Breast epithelium (tissue), 4 donors: ENCODE measurements at places on chromosomes 1 and 21. TPM values are rescaled to one million over a fixed set of nuclear protein-coding genes. Genes with fewer than 3 reads are reported as not detected.

ERG gene
- 21.0 TPM for total RNA-seq

HSD3B1 gene
- not detected for total RNA-seq

C1orf226 gene
- 13.8 TPM for total RNA-seq

GSTM1 gene
- total RNA-seq = 33.8 TPM

TTLL10 gene
- 0.33 TPM for total RNA-seq

DNA sequence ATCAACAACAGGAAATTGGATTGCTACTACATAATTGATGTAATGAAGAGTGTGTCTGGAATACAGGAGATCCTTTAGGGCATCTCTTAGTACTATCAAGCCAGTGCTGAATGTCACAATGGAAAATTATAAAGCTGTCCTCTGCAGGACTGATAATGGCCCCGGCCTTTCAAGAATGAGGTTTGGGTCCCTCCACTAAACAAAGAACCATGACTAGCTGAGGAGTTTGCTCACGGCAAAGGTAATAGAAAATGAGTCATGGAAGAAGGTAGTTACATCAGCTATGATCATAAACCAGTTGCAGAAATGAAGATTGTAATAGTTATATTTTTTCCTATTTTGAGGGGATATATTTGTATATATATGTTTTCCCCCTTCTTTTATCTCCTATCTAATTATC lies 145.8 kb downstream of the KCNJ6 start:
- no peak for DNase-seq

GRCh38 chr1:46412893-46413595 lies 18.9 kb downstream of the FAAH start:
- no peak for DNase-seq

DNA sequence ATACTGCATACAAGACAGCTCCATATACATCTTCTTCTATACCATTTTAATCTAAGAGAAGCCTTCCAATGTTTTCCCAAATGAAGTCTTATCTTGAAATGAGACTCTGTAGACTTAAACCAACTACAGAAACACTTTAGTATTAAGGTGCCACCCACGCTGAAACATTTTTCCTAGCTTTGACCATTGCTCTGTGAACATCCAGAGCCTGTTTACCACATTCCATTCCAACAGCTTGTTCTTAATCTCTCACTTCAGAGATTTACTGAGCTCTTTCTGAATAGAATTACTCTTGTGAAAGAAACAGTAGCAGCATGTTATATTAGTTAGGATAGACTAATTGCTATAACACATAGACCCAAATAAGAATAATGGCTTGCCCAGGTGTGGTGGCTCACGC lies 19.6 kb upstream of the POGZ start:
- DNase-seq = no peak

DNA sequence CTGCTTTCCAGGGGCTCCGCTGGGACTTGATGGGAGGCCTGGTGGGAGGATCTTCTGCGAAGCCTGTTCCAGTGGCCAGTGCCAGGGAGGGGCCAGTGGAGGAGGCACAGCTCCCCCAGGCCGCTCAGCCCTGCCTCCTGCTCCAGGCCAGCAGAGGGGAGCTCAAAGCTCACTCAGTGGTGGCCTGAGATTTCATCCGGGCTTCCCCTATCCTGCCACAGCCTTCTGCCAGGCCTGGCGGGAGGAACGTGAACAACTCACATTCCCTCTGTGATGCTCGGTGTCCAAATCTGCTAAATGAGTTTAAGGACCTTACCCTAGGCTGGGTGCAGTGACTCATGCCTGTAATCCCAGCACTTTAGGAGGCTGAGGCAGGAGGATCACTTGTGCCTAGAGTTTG lies 3.3 kb downstream of the CLCNKB start:
- DNase-seq = no peak

DNA sequence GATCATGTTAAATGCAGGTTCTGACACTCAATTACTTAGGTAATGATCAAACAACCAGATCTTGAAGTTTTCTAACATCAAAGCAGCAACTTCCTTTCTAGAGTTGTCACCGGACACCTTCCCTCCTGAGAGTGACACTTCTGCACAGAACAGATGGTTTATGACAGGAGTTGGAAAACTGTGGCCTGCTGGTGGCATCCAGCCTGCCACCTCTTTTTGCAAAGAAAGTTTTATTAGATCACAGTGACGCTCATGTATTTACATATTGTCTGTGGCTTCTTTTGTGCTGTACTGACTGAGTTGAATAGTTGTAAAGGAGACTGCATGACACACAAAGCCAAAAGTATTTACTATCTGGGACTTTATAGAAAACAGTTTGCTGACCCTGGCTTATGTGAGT lies 28.3 kb downstream of the DDR2 start:
- no peak for DNase-seq

DNA sequence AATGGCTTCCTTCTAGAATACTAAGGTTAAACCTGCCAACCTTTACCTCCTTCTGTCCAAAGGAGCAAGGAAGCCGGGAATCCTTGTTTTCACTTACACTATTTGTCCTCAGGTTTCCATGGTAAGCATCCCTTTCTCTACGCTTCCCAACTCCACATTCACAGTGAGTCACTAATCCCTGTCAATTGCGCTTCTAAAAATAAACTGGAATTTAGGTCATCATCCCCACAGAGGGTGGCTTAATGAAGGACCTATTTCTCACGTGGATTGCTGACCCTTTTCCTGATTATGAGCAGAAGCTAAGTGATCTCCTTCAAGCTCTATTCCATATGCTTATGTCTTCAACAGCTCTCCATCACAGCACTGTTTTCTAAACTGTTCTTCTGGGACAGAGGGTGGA lies 39.9 kb upstream of the ABCA4 start:
- no peak for DNase-seq
